ENCODE measurements at places on chromosomes 1 and 21.

DNA sequence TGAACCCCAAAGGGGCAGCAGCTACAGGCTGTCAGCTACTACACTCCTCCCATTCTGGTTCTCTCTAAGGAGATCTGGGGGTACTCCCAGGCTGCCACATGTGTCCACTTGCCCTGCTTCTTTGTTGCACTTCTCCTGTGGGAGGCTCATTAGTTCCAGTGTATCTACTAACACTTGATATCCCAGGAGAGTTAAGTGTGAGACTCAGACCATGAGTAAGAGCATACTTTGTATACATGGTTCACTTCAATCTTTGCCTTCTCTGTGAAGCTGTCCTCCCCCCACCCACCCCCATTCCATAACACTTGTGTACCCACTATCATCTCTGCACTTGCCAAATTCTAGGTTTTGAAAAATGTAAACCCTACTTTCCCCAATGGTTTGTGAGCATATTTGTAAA is 34.9 kb upstream of the GADD45A start:
- no peak for DNase-seq

GRCh38 chr1:67874501-67875111 is 41.3 kb upstream of the GNG12 start:
- DNase-seq = no peak

- DNase-seq = no peak
These were observed 351.6 kb upstream of the NCAM2 start for GRCh38 chr21:20646431-20647165.

DNA sequence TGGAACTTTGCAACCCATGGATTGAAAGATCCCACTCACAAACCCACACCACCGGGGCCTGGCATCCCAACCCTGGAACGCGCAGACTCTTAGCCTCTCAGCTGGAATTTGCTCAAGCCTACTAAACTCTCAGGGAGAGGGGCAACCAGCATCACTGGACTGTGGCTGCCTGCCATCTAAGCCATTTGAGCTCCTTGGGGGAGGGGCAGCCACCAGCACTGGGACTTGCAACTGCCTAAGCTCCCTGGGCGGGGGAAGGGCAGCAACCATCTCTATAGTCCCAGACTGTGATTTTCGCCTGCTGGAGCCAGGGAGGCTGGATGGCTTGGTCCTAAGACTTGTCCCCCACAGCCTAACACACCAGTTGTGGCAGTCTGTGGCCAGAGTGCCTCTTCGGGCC is 122.3 kb downstream of the SNX7 start:
- DNase-seq = no peak

- peak; percentile 5 for DNase-seq
These were observed 91.7 kb downstream of the SIM2 start for GRCh38 chr21:36790616-36791015.

GRCh38 chr1:145975216-145975615 is 10.7 kb downstream of the POLR3GL start:
- DNase-seq = no peak

- peak; percentile 76 for DNase-seq
These were observed at the start of gene RPF1 for GRCh38 chr1:84478876-84479868. TSS of gene RPF1 (plus strand) at chr1:84479266. CDS start at chr1:84479282, 16 bp downstream.

DNA sequence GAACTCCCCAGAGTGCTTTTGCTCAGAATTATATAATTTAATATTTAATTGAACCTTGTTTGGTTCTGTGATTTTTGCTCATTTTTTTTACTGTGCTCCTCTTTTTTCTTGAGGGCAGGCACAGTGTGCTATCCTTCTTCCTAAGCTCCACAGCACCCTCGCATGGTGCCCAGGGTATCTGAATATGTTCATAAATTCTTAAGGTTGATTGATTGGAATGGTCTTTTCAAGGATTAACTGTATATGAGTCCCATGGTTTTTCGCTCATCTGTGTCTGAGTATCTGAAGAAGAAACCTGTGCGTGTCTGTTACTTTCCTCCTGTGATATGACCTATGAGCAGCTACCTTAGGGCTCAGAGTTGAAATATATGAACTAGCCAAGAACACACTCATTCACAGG is 393.7 kb downstream of the HLX start:
- no peak for DNase-seq

DNA sequence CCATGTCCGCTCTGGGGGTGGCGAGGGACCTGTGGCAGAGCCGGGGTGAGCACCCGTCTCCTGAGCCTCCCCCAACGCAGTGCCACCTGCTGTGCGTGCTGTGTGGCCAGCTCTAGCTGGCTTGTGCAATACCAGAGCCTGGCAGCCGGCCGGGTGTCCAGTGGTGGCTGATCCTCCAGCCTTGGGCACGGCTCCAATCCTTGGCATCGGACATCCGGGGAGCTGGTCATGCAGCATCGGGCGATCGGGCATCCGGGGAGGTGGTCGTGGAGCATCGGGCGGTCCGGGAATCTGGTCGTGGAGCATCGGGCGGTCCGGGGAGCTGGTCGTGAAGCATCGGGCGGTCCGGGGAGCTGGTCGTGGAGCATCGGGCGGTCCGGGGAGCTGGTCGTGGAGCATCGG is 8.1 kb downstream of the SLX9 start:
- DNase-seq = no peak

DNA sequence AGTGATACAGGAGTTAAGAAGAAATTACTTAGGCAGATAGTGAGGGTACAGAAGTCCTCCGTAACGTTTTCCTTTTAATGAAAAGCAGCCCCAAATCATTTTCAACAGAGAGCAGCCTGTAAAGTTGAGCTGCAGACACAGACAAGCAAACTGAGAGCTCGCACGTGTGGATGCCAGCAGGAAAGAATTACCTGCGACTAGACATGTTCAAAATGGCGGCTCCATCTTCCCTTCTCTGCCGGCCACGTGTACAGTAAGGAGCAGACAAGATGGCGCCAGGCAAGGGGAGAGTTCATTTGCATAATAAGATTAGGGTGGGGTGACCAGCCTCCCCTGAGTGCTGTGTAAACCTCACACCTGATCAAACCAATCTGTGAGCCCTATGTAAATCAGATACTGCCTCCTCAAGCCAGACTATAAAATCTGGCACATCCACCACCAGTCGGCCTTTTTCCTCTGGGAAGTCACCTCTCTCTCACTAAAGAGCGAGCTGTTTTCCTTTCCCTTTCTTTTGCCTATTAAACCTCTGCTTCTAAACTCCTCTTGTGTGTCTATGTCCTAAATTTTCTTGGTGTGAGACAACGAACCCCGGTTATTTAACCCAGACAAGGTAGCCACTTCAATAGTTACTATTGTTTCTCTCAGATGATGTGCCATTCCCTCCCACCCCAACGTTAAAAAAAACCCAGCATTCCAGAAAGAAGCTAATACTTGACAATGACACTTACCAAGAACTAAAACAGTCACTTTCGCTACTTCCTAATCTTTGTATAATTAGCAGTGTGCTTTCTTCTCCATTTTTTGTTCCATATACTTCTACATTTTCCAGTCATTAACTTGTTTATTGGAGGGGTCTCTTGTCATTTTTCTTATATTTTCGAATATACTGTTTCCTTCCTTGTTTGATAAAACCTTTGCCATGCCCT is 27.4 kb downstream of the DUSP10 start:
- no peak for DNase-seq

All from DMS79 treated with DMSO at 0.1 percent for 48 hours (cell line).